ENCODE measurements at places on chromosomes 6 and 20.

DNA sequence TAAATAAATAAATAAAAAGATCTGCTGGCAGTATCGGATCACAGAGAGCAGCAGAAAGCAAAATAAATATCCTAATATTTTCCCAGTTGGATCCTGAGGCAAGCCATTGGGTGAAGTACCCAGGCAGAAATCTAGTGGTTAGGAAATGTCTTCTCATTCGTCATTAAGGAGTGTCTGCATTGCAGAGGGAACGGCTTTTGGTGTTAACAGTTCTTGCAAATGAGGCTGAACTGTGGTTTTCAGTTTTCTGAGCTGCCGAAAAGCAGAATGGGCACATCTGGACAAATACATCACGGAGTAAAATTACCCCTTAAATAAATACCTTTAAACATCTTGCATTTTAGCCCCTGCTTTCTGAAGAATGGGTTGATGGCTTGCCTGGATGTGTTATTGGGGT, 82.3 kb upstream of the MPC1 start:
- DNase-seq = no peak

DNA sequence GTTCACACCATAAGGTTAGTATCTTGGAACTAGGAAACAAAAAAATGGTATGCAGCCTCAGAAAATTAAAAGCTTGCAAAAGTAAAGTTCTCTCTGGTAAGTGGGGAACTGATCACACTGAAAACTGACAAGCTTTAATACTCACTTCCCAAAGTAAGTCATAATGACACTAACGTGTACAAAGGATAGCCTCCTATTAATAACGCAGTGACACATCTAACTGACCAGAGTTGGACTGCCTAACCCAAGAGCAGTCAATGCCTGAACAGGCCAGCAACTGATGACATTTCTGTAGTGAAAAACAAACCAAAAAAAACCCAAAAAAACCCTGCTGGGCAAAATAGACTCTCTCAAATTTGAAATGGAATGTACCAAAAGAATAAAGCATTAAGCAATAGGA, 30.7 kb downstream of the CHD6 start:
- DNase-seq = no peak

- DNase-seq = no peak
Measured at GRCh38 chr6:40485300-40485699, 101.9 kb downstream of the LRFN2 start.

GRCh38 chr6:1910621-1911407, 301.1 kb downstream of the FOXC1 start:
- peak; percentile 35 for DNase-seq

DNA sequence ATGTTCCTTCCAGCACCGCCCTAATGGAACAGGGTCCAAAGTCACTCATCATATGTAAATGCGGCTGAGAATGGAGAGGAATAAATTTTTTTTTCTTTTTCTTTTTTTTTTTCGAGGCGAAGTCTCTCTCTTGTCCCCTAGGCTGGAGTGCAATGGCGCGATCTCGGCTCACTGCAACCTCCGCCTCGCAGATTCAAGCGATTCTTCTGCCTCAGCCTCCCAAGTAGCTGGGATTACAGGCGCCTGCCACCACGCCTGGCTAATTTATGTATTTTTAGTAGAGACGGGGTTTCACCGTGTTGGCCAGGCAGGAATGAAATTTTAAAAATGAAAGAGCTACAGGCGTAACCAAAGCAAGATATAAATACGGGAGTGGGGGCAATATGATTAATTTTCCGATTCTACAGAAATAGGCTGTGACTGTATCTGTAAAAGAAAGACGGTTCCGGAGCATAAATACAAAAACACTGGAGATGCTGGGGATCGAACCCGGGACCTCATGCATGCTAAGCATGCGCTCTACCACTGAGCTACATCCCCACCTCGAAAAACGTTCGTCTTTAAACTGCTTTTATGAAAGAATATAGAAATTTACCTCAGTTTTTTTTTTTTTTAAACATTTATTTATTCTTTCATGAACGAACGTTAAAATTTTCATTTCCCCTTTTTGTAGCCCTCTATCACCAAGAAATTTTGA, 132.2 kb downstream of the GPX5 start:
- peak; percentile 65 for DNase-seq

DNA sequence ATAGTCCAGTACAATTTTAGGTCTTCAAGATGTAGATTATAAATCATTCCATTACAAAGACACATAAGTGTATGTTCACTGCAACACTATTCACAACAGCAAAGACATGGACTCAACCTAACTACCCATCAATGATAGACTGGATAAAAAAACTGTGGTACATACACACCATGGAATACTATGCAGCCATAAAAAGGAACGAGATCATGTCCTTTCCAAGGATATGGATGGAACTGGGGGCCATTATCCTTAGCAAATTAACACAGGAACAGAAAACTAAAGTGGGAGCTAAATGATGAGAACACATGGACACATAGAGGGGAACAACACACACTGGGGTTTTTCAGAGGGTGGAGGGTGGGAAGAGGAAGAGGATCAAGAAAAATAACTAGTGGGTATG, 6.3 kb downstream of the RTN4IP1 start:
- no peak for DNase-seq

GRCh38 chr20:36150847-36151539, 3.5 kb upstream of the EPB41L1 start:
- DNase-seq = no peak

DNA sequence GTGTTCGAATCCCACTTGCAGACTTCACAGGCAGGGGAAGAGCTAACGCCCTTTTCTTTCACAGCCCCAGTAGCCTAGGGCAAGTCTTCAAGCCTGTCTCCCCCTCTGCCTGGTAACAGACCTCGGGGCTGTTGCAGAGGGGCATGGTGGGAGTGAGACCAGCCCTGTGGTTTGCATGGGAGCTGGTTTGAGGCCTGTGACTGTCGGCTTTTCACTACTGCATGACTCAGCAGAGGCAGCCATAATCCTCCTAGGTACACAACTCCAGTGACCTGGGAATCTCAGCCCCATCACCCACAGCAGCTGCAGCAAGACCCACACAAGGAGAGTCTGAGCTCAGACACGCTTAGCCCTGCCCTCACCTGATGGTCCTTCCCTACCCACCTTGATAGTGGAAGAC, 55.3 kb upstream of the POPDC3 start:
- DNase-seq = no peak
